CD4-positive, alpha-beta T cell treated with Interleukin-1 beta for 1 hour (primary cell): ENCODE measurements at places on chromosomes 4 and X.

- DNase-seq: no peak
Observed at GRCh38 chrX:151715752-151716151, at the start of gene FATE1. FATE1 (plus strand) TSS chrX:151716035; CDS start chrX:151716120, 85 bp downstream.

- DNase-seq: no peak
Observed at GRCh38 chr4:136505020-136505419, 1027.3 kb downstream of the PCDH18 start.

DNA sequence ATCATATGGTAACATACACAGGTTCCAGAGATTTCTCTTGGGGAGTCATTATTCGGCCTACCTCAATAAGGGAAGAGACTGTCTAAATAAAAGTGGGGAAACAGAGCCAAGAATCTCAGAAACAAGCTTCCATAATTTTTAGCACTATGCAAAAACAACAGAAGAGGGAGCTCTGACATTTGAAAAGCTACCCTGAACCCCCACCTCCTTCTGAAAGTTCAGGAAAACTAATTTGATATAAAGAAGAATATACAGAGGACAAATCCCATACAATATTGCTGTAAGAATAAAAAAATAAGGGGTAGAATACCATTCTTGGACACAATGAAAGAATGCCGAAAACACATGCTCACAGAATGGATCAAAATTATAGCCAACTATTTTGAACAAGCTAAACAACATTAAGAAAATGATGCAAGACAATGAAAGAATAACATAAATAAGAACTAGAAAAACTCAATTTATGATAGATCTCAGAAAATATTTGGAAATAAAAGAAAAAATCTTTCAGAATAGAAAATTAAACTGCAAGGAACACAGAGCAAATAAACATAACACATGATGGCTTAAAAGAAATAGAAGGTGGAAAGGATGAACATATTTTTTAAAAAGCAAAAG lies 14.4 kb upstream of the ZNF41 start:
- no peak for DNase-seq

DNA sequence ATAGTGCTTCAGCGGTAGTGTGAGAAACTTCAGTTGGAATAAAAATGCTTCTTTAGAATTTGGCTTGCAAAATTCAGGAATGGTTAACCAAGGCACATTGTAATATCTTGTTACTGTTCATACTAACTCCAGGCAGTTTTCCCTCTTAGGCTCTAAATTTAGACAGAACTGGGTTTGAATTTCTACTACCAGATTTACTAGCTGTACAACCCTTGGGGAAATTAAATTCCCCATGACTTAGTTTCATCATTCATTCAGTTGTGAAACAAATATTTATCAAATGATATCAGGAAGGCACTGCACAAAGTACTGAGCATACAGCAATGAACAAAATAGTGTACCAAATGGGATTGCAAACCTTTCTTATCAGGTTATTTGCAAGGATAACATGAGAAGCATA lies 135.0 kb upstream of the IL15 start:
- no peak for DNase-seq

DNA sequence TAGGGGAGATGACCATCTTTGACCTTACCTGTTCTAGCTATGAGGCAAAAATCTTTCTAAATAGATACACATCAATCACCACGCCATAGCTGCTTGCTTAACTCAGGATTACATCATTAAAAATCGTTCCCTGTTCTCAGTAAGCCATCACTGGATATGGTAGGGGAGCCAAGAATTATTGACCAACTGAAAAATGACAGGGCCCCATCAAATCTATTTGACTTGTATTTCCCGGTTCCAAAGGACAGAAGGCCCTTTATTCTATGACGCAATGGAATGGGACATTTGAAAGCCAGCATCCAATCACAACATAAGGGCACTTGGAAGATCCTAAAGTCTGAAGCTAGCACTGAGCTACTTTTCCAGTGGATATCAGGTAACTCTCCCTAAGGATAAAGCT lies 75.6 kb upstream of the NOCT start:
- DNase-seq: no peak

DNA sequence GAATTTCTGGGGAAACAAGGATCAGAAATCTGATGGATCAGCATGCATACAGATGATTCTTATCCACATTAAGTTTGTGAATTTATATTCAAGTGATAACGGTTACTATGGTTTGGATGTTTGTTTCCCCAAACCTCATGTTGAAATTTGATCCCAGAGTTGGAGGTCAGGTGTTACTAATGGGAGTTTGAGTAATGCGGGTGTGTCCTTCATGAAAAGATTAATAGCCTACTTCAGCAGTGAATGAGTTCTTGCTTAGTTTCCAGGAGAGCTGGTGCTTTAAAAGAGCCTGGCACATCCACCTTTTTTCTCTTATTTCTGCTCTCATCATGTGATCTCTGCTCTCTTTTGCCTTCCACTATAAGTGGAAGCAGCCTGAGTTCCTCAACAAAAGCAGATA lies 712.4 kb downstream of the IL1RAPL1 start:
- DNase-seq: no peak

DNA sequence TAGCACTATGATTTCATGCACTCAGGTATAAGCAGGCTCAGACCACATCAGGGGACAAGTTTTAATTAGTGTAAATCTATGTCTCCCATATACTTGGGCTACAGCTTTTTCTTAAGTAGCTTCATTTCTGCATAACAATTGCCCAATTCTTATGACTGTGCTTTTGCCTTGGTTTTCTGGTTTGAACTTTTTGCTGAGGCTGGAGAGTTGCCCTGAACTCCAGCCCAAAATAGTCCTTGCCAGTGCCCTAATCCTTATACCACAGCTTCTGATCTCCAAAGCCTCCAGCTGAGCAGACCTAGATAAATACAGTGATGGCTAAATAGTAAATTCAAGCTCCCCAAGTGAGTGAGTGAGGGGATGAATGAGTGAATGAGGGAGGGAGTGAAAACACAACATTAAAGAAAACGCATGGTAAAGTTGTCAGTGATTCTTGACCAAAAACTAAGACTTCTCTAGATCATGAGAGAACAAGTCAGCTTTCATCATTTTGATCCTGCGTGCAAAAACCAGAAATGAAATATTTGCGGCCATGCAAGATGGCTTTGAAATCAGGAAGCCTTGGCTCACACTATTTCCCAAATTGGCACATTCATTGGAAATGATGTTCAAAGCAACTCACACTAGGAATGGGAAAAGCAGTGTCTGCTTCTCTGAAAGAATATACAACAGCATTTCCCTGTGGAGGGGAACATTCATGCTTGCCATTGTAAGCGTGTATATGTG lies 437.1 kb upstream of the CTSO start:
- DNase-seq: no peak

GRCh38 chr4:21879187-21879586 lies 69.4 kb downstream of the KCNIP4 start:
- no peak for DNase-seq

DNA sequence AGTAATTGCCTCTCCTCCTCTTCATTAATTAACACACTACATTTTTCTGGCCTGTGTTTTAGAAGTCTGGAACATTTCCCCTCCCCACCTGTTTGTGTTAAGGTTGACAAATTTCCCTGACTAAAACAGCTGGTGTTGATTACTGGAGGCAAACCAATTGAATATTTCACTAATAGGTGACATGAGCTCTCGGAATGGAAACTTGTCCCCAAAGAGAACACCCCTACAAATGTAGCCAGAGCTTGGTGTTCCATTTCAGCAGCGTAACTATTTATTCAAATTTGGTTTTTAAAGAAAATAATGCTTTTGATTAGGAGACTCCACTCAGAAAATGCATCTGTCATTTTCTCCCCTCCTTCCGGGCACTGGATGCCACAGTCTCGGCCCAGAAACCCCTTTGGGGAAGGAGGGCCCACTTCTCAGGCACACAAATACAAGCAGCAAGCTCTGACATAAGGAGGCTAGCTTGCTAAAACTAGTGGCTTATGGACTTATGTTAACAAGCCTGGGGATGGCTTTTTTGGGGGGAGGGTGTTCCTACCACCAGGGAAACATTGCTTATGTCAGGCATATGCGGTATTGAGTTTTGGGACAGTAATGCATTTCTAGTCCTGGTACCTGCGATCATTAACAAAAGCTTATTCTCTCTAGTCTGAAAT lies 2.2 kb downstream of the RNF150 start:
- no peak for DNase-seq

- DNase-seq: no peak
Observed at GRCh38 chrX:102892103-102892502, 45.0 kb upstream of the RAB40AL start.

DNA sequence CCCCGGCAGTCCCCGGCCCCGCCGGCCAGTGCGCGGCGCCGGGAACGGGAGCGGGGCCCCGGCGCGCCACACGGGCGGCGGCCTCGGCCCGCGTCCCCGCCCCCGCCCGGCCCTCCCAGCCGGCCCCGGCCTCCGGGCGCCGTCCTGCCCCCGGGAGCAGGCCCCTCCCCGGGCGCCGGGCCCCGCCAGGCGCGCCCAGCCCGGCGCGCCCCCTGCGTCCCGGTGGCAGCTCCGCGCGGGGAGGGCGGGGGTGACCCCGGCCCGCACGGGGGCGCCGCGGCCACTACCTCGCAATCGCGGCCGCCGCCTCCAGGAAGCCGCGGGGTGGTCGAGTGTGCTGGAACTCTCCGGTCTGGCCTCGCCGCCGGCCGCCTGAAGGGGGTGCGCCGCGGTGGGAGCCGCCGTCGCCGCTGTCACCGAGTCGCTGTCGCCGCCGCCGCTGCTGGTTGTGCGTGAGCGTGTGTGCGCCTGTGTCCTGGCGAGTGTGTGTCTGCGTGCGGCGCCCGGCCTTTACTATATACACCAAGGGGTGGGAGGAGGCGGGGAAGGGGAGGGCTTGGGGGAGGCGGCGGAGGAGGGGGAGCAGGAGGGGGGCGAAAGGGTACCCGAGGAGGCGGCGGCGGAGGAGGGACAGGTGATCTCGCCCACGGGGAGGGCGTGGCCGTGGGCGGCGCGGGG lies at the start of gene RAI2:
Gene RAI2 (minus strand): TSS at position 488 of the 678 bp plus-strand sequence. CDS start 59,288 bp downstream, outside the sequence.
- peak; percentile 17 for DNase-seq

- DNase-seq: no peak
Observed at GRCh38 chrX:20547611-20548051, 280.9 kb upstream of the RPS6KA3 start.

DNA sequence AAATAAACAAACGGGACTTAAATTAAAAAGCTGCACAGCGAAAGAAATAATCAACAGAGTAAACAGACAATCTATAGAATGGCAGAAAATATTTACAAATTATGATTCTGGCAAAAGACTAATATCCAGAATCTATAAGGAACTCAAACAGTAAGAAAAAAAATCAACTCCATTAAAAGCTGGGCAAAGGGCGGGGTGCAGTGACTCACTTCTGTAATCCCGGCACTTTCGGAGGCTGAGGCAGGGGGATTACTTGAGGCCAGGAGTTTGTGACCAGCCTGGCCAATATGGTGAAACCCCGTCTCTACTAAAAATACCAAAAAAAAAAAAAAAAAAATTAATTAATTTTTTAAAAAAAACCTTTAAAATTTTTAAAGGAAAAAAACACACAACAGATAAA lies 109.0 kb downstream of the ATP11C start:
- no peak for DNase-seq

GRCh38 chr4:149047368-149047767 lies 605.2 kb upstream of the NR3C2 start:
- no peak for DNase-seq

DNA sequence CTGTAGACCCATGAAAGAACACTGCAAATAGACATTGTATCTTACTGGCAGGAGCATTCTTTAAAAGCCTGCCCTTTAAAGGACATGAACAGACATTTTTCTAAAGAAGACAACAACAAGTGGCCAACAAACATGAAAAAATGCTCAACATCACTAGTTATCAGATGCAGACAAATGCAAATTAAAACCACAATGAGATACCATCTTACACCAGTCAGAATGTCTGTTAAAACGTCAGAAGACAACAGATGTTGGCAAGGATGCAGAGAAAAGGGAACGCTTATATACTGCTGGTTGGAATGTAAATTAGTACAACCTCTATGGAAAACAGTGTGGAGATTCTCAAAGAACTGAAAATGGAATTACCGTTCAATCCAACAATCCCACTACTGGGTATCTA lies 77.2 kb downstream of the ATP10D start:
- DNase-seq: no peak

DNA sequence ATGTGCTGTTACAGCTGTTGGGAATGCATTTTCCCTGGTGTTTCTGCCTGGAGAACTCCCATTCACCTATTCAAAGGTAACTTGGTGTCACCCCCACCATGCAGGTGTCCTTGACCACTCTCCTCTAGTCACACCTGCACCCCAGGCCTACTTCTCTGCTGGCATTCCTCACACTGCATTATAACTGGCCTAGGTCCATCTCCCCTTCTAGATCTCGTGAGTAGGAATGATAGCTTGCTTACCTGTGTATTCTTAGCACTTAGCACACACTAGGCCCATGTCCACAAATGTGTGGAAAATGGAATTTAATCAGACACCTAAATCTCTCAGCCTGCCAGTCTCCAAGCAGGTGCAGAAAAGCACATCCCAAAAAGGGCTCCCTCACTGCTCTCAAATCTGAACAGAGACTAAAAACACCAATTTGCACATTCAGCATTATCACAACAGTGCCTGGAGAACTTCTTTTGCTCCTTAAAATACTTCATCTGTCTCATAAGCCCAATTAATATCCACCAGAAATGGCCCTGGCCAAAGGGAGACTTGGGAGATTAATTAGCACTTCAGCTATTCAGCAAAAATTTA lies 18.3 kb downstream of the SCD5 start:
- DNase-seq: no peak

- no peak for DNase-seq
Observed at GRCh38 chrX:36443007-36443406, 523.5 kb downstream of the CFAP47 start.

GRCh38 chr4:129978315-129978714 lies 882.4 kb downstream of the C4orf33 start:
- DNase-seq: no peak

- DNase-seq: peak; percentile 28
Observed at GRCh38 chr4:38069271-38069760, 109.1 kb downstream of the PTTG2 start.

- no peak for DNase-seq
Observed at GRCh38 chr4:181548873-181549575, 694.2 kb upstream of the TENM3 start.
